ENCODE measurements at places on chromosomes 3 and 15. TPM values are rescaled to one million over a fixed set of nuclear protein-coding genes. Genes with fewer than 3 reads are reported as not detected.

UROC1 gene
- not detected for polyA plus RNA-seq

PLSCR5 gene
- polyA plus RNA-seq, result not detected

LRRC3B gene
- not detected for polyA plus RNA-seq

DNA sequence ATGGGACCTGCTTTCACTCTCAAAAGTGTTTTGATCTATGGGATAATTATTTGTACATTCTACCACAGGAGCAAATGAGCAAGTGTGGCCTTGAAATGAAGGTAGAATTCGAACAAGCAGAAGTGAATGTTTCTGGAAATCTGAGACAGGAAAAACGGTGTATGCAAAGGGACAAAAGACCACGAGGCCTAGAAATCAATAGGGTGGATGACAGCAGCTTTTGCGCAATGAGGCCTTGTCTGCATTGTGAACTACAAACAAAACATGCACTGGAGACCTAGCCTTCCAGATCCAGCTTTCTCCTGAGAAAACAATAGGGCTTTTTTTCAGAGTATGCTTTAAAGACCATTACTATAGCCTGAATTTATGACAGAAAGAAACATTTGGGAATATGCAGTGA, 1137.0 kb downstream of the ROBO2 start:
- DNase-seq, result no peak

TM4SF1 gene
- polyA plus RNA-seq, result not detected

CLDN18 gene
- polyA plus RNA-seq, result not detected

DPPA2 gene
- polyA plus RNA-seq, result not detected

- no peak for DNase-seq
These were observed 170.2 kb upstream of the TPRG1 start for GRCh38 chr3:189001559-189001958.

DNA sequence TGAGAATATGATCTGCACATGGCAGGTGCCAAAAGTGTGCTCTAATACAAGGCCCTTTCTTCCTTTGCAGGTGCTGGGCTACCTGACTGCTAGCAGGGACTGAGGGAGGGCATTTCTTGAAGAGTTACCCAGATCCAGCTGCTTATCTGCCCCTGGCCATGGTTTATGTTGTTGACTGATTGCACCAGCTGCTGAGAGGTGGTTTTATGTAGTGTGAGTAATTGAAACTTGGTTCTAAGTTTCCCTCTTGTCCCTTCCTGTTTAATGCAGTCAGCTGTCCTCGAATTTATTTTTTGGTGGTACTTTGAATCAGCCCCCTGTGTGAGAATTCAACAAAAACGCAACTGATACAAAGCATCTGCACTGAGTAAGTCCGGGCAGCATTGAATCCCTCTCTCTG, 288.3 kb upstream of the C2CD4B start:
- no peak for DNase-seq

GRCh38 chr15:49238342-49238741, 68.3 kb downstream of the GALK2 start:
- no peak for DNase-seq

PCLAF gene
- polyA plus RNA-seq, result not detected

ANKDD1A gene
- 0.49 TPM for polyA plus RNA-seq

DNA sequence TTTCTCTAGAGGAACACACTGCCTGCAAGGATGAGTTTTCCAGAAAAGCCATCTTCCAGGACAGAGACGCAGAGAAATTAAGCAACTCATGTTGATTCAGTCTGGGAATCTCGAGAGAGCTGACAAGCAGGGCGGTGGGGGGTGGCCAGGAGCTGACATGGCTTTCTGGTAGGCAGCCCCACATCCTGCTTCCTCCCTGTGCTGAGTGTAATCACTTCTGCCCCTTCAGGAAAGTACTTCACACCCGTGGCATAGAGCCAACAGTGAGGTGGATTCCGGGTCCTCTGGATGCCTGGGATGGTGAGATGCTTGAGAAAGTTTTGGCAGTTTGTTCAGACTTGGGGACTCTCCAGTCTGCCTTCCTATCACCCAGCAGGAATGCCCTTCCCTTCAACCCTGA, 221.1 kb downstream of the SLCO3A1 start:
- peak; percentile 69 for DNase-seq

GRCh38 chr15:99333413-99333812, 82.1 kb downstream of the LRRC28 start:
- DNase-seq, result no peak

DNA sequence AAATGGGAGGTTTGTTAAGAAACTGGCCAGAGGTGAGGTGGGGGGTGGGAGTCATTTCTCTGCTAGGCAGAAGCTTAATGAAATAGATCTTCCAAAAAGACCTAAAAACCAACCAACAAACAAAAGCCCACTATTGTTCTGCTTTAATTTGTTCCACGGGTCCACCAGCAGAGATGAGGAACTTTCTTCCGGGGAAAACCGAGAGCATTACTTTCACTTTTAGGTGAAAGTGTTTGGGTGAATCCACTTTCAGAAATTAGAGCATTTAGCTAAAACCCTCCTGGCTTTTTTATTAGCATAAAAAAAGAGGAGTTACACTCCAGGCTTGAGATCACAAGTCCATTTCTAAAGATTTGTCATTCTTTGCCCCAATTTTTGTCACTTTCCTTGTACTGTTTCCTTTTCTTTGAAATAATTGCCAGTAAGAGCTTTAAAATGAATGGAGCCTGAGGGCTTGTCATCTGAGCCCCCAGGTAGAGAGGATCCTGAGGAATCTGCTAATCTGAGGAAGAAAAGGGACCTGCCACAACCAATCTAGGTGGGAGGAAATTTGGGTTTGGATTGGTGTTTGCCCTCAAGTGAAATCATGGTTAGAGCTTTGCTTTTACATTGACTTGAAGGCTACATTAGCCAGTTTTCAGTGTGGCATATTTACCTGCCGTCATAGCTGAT, 667.6 kb downstream of the NAALADL2 start:
- DNase-seq, result no peak

- DNase-seq, result no peak
These were observed 458.8 kb upstream of the SEMA6D start for GRCh38 chr15:47258521-47258920.

HES1 gene
- 0.26 TPM for polyA plus RNA-seq

DNA sequence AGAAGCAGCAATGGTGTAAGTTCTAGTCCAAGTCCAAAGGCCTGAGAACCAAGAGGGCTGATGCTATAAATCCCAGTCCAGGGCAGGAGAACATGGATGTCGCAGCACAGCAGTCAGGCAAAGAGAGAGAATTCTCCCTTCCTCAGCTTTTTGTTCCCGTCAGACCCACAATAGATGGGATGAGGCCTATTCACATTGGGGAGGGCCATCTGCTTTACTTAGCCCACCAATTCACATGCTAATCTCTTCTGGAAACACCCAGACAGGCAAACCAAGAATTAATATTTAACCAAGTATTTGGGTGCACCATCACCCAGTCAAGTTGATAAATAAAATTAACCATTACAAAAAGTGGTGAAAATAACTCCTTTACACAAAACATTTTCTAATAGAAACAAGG, 511.7 kb upstream of the UBE2E2 start:
- no peak for DNase-seq

GRCh38 chr15:60546744-60547143, 67.8 kb upstream of the ICE2 start:
- no peak for DNase-seq

GALNT15 gene
- polyA plus RNA-seq, result not detected

DNA sequence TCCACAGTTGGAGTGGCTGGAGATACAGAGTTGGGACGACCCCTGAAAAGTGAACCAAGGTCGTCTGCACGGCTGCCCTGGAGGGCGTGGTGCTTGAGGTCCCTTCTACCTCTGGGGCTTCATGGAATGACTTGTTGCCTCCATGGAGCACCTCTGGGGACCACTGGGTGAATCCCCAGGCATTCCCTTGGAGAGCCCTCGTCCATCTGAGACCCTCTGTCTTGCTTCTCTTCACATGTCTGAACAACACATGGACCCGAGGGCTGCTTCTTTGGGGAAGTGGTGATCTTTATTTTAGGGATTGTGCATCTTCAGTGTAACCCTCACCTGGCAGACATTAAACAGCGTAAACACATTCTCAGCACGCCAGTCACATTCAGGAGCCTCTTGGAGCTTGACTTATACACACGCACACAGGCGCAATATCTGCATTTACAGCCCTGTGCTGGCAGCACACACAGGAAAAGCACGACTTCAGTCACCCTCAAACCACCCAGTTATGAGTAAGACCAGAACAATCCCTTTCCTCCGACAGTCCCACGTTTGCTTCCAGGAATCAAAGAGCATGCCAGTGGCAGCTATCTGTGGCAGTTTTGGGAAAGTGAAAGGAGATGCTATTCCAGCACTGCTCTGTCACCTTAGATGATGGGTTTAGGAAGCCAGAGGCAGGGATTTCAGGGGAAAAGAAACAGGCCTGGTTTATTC, 12.6 kb downstream of the FAM107A start:
- DNase-seq, result no peak

DNA sequence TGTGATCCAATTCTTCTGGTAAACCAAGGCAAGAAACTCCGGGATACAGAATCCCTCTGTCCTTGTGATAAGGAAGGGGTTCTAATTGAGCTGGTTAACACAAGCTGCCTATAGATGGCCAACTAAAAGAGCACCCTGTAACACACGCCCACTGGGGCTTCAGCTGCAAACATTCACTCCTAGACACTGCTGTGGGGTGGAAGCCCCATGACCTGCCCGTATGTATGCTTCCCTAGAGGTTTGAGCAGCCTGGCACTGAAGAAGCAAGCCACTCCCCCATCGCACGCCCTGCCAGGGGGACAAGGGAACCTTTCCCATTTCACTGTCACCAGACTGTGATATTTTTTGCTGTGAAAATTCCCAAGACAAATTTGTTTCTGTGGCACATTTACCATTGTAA, 516.9 kb upstream of the GOLIM4 start:
- no peak for DNase-seq

DNA sequence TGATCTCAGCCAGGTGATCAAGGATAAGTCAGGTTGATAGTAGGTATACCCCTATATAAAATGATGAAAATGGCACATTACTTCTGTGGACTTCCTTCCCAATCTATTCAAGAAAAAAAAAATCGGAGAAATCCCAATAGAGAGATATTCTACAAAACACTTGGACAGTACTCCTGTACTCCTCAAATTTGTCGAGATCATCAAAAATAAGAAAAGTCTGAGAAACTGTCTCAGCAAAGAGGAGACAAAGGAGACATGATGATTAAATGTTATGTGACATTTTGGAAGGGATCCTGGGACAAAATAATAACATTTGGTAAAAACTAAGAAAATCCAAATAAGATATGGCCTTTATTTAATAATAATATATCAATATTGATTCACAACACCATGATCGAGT, 94.6 kb downstream of the DCLK3 start:
- no peak for DNase-seq

GRCh38 chr15:34279368-34279767, 54.6 kb downstream of the EMC4 start:
- no peak for DNase-seq

GRCh38 chr15:39720621-39721611, 61.7 kb downstream of the FSIP1 start:
- no peak for DNase-seq

- DNase-seq, result no peak
These were observed 627.6 kb upstream of the TBL1XR1 start for GRCh38 chr3:177824841-177825240.

IGF1R gene
- polyA plus RNA-seq, result 0.35 TPM

- no peak for DNase-seq
These were observed 141.8 kb downstream of the OPA1 start for GRCh38 chr3:193734737-193735366.

- no peak for DNase-seq
These were observed 836.2 kb downstream of the AGBL1 start for GRCh38 chr15:86915811-86916331.

NDN gene
- polyA plus RNA-seq, result 4.3 TPM

LYZL4 gene
- polyA plus RNA-seq, result not detected

DNA sequence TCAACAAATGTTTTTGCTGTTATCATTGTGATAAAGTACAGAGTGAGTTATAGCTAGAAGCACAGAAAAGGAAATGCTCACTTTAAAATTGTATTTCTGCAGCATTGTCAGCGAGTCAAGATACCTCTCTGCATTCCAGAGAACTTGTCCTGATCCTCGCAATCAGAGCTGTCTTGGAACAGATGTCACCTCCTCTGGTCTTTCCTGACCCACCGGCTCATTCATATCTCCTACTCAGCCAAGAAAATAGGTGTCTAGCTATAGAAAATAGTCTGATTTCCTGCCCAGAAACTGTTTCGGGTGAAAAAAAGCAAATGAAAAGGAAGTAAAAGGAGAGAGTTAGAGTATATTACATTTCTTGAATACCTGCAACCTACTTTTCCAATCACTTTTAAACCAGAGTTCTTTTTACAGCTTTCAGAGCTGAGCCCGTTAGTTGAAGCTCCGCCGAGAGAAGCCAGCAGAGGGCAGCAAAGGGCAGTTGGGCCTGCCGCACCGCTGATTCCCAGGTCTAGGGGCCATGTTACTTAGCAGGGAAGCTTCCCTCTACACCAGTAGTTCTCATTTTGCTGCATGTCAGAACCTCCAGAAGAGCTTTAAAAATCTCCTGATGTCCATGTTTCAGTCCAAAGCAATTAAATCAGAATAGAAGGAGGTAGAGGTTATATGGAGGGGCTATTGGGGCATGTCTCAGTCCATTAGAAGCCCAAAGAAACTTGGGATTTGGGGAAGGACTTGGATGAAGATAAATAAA, 185.7 kb upstream of the THRB start:
- DNase-seq, result peak; percentile 34

DNASE1L3 gene
- not detected for polyA plus RNA-seq

GRCh38 chr15:96356494-96357455, 26.3 kb downstream of the NR2F2 start:
- peak; percentile 42 for DNase-seq

DNA sequence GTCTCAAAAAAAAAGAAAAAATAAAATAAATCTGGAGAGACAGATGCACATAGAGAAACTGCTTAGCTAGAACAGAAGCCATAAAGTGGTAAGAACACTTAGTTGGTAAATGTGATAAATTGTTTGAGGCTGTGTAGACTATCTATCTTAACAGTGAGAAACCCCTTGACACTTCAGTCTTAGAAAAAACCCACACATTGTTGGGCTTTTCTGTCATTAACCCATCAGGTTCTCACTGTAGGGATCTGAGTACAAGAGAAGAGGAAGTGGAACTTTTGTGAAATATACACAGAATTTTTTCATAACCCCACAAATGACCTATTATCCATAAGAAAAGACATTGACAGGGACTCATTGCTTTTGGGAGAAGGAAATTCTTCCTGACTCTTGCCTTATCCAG, 24.4 kb downstream of the TP63 start:
- no peak for DNase-seq

FSTL1 gene
- 0.01 TPM for polyA plus RNA-seq

All from CD14-positive monocyte (primary cell).